ENCODE measurements at places on chromosomes 12 and 14.

DNA sequence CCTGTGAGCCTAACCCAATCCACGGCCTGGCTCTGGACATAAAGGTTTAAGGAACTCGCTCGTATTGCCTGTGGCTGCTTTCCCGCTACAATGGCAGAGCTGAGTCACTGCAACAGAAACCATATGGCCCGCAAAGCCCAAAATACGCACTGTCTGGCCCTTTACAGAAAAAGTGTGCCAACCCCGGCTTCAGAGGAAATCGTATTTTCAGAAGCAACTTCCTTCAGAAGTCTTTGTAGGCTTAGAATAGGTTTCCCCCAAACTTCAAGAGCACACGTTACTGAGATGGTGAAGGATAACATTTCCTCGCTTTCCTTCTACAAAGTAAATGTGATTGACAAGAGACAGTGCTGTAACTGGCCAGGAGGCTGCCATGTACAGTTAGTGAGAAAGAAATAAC, 34.8 kb upstream of the TESC start:
- DNase-seq, result no peak
- H3K36me3 ChIP-seq, result no peaks in the 10 kb centered on the region
- H3K27ac ChIP-seq, result no peak overlapping the region
- no peak overlapping the region for H3K4me3 ChIP-seq

GRCh38 chr12:54413284-54414190, 5.5 kb downstream of the ITGA5 start:
- DNase-seq, result peak; percentile 85
- H3K4me1 ChIP-seq, result peaks cover 29% of the 10 kb centered on the region
- H3K27me3 ChIP-seq, result no peaks in the 10 kb centered on the region
- peaks cover 8% of the 10 kb centered on the region for H3K36me3 ChIP-seq
- no peak overlapping the region for H3K27ac ChIP-seq
- no peak overlapping the region for H3K4me3 ChIP-seq

DNA sequence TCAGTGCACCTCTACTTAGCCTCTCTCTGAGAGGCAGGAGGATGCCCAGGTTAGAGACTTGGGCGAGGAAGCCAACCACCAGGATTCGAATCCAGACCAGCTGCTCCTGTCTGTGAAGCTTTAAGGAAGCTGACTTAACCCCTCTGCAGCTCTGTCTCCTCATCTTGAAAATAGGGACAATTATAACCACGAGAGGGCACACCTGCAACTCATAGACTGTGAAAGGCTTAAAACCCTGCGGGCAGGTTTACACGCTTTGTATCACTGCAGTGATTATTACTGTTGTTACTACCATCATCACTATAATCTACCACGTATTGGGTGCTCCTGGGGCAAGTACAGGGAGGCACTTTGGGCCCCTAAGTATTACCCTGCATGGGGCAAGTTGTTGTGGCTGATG, 379.8 kb downstream of the VRK1 start:
- H3K27ac ChIP-seq, result no peak overlapping the region
- no peaks in the 10 kb centered on the region for H3K36me3 ChIP-seq
- no peak overlapping the region for H3K4me3 ChIP-seq
- H3K27me3 ChIP-seq, result no peaks in the 10 kb centered on the region
- H3K4me1 ChIP-seq, result no peaks in the 10 kb centered on the region
- peak; percentile 54 for DNase-seq

DNA sequence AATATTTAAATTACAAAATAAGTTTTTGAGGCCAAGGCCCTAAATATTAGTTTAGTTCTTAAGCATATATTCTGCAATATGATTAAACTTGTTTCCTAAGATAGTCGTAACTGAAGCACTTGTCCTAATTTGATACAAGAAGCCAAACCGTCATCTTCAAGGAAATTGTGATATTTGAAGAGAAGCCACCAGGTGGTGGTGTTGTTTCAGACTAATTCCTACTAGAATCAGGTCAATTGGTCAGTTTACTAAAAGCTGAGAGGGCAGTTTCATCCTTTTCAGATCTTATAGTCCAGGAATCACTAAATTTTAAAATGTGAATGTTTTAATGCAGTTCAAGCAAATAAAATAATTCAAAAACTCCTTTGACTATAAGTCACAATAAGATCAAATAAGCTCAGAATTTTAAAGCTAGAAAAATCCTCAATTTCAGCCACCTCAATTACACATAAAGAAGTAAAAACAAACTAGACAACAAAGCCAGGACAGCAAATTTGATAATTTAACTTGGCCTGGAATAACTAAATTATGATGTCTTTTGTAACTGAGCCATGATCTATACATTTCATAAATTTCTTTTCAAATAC, 7.1 kb upstream of the ARL1 start:
- peak; percentile 67 for DNase-seq
- H3K36me3 ChIP-seq, result no peaks in the 10 kb centered on the region
- no peaks in the 10 kb centered on the region for H3K27me3 ChIP-seq
- H3K4me1 ChIP-seq, result no peaks in the 10 kb centered on the region

- H3K36me3 ChIP-seq, result no peaks in the 10 kb centered on the region
- no peak for DNase-seq
- no peak overlapping the region for H3K4me3 ChIP-seq
These were observed 12.8 kb downstream of the ZFYVE1 start for GRCh38 chr14:73014105-73014504.

DNA sequence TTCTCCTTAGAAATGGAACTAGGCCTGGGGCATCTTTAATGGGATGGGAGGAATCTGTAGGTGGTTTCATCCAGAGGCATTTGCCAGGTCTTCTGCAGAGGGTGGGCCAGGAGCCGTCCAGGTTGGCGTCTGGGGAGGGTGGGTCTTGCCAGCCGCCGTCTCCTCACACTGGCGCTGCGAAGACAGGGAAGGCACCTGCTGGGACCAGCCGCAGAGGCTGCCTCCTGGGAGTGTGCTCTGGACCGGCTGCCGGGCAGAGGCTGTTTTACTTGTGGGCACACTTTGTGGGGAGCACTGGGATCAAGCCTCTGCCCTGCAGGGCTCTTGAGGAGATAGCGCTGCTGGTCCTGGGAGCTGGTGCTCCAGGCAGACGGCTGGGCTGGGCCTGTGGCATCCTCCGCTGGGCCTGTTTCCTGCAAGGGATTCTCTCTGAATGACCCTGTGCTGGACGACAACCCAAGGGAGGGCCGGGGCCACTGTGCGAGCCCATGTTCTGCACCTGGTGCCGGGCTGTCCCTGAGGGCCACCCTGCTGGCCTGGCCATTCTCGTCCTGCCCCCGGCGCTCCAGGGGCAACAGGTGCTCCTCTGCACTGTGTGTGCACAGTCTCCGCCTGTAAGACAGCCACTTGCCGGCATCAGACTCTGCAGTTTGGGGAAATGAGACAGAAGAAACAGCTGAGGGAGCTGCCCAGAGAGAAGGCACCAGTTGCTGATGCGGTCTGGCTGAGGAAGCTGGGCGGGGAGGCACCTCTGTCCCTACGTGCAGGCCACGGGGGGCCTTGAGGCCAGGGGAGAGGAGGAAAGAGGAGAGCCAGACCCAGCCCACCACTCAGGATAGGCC, 10.0 kb upstream of the TEX22 start:
- no peaks in the 10 kb centered on the region for H3K27me3 ChIP-seq
- H3K4me1 ChIP-seq, result no peaks in the 10 kb centered on the region
- H3K36me3 ChIP-seq, result no peaks in the 10 kb centered on the region
- H3K4me3 ChIP-seq, result no peak overlapping the region
- no peak for DNase-seq

DNA sequence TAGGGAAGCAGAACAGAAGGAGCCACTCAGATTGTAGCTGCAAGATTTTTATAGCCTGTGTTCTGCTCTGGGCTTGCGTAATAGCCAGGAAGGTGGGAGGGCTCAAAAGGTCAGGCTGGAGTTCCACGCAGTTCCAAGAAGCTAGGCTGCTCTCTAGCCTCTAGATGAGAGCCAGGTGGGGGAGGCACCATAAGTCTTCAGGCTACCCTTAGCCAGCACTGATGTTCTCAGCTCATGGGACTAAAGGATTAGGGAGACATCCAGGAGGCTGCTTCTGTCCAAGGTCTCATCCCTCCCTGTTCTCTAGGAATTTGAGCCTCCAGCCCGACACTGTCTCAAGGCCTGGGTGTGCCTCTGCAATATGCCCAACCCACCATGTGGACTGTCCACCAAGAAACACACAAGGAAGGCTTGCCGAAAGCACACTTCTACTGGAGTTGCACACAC, 1.7 kb downstream of the LMBR1L start:
- no peaks in the 10 kb centered on the region for H3K36me3 ChIP-seq
- no peak for DNase-seq
- no peak overlapping the region for H3K4me3 ChIP-seq
- H3K4me1 ChIP-seq, result peaks cover 4% of the 10 kb centered on the region
- H3K27me3 ChIP-seq, result no peaks in the 10 kb centered on the region

DNA sequence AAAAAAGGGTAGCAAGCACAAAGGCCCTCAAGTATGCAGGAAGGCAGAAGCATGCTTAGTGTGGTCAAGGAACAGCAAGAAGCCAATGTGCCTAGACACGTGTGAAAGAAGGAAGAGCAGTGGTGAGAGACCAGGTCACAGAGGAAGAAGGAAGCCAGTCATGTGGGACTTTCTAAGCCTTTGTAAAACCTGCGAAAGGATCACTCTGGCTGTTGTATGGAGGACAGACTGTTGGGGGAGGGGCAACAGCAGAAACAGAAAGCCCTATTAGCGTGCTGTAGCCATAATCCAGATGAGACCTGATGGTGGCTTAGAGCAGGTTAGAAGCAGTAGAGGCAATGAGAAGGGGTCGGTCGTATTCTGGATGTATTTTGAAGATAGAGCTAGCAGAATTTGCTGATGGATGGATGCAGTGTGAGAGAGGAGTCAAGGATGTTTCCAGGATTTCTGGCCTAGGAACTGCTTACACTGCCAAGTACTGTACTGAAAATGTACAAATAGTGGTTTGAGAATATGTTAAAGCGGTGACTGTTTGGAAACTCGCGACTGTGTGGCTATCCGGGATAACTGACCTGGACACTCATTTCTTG, 5.7 kb upstream of the MLF2 start:
- H3K4me1 ChIP-seq, result peaks cover 9% of the 10 kb centered on the region
- peak; percentile 39 for DNase-seq
- no peak overlapping the region for H3K4me3 ChIP-seq
- H3K27ac ChIP-seq, result no peak overlapping the region
- no peaks in the 10 kb centered on the region for H3K36me3 ChIP-seq

DNA sequence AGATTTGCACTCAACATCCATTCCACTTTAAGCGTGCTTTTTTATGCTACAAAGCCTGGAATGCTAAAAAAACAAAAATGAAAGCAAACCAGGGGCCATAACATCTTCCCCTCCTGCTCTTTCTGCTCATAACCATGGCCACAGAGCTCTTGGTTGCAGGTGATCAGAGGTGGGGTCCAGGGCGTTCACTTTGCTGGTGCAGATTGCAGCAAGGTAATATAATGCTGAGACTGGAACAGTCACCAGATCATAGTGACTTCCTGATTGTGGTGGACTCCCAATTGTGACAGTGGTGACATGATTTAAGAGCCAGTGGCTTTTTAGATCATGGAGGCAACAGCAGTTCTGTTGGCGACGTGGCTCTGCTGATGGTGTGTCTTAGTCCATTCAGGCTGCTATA, 115.0 kb upstream of the CPM start:
- no peaks in the 10 kb centered on the region for H3K36me3 ChIP-seq
- no peaks in the 10 kb centered on the region for H3K4me1 ChIP-seq
- H3K4me3 ChIP-seq, result no peak overlapping the region
- no peaks in the 10 kb centered on the region for H3K27me3 ChIP-seq
- no peak overlapping the region for H3K27ac ChIP-seq
- DNase-seq, result no peak

- no peak overlapping the region for H3K27ac ChIP-seq
- peaks cover 2% of the 10 kb centered on the region for H3K4me1 ChIP-seq
- H3K27me3 ChIP-seq, result no peaks in the 10 kb centered on the region
- H3K4me3 ChIP-seq, result no peak overlapping the region
These were observed 9.7 kb upstream of the TUBA1A start for GRCh38 chr12:49198431-49199155.

DNA sequence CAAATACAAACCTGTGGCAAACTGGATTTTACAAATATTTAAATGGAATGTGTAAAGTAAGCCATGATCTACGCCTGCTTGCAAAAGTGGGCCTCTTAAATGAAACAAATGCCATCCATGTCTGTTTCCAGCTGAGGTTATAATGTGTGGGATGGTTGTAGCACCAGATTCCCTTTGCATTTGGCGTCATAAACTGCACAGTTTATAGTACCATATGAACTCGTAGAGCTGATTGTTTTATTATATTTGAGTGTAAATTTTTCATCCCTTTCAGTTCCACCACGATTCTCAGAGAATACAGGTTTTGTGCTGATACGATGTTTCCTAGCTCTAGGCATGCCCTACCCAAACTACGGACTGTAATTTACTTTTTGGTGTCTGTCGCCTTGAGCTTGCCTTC, 374.9 kb downstream of the EGLN3 start:
- H3K4me1 ChIP-seq, result peaks cover 1% of the 10 kb centered on the region
- no peaks in the 10 kb centered on the region for H3K27me3 ChIP-seq
- no peak for DNase-seq
